Activated gamma-delta T cell treated with anti-CD3 and anti-CD28 coated beads, Interleukin-2, amount 50 U/mL, for 16 hours (primary cell): ENCODE measurements at places on chromosomes 6 and 20.

GRCh38 chr6:151240791-151241642 lies 1.2 kb downstream of the AKAP12 start:
- no peak for DNase-seq

- DNase-seq, result no peak
These were observed 84.1 kb downstream of the SLC23A2 start for GRCh38 chr20:4916971-4917881.

- no peak for DNase-seq
These were observed 12.5 kb upstream of the THBD start for GRCh38 chr20:23061734-23062561.

DNA sequence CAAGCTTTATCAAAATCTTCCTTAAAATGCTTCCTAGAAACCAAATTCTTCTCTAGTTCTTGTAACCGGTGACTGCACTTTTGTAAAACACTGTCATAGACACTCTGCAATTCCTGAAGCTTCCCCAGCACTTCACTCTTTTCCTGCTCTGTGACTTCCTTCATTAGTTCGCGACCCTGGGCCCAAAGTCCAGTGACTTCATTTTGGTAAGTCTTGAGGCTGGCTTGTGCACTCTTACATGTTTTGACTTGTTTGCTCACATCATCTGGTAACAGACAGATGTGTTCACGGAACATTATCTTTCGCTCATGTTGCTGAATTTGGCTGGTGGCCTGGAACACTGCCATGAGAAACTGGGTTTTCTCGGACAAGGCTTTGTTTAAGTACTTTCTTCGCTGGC lies 306.2 kb downstream of the SYNE1 start:
- DNase-seq, result no peak

GRCh38 chr6:112626468-112627082 lies 279.4 kb downstream of the RFPL4B start:
- no peak for DNase-seq

GRCh38 chr6:156416391-156416790 lies 360.8 kb upstream of the ARID1B start:
- DNase-seq, result no peak

DNA sequence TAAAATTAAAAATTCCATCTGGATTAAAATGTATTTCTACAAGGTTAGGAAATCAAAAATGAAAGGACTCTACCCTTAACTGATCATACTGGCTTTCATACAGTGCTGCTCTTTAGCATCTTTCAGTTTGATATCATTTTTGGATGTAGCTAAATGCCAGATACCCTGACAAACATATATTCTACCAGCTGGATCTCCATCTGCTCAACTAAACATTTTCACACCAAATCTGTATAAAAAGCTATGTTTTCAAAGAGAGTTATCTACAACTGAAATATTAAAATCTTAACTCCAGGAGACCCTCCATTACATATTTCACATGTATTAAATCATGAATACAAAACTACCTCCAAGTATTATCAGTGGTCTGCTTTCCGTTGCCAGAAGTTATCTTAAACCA lies 95.7 kb downstream of the EPHA7 start:
- DNase-seq, result no peak

- no peak for DNase-seq
These were observed 144.0 kb upstream of the THBS2 start for GRCh38 chr6:169397684-169398083.

DNA sequence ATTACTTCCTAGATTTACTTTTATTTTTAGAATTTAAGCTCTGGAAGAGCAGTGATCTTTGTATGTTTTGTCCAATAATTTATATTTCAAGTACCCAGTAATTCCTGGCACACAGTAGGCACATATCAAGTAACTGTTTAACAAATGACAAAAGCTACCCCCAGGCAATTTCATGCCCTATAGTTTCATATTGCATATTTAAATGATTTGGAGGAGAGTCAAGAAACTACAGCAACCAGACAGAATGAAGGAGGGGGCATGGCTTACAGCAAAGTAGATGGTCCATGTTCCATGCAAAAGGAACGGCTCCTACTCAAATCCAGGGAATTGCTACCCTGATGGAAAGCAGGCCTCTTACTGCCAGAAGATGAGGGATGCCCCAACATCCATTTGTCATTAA lies 113.5 kb downstream of the ARHGAP18 start:
- DNase-seq, result no peak

DNA sequence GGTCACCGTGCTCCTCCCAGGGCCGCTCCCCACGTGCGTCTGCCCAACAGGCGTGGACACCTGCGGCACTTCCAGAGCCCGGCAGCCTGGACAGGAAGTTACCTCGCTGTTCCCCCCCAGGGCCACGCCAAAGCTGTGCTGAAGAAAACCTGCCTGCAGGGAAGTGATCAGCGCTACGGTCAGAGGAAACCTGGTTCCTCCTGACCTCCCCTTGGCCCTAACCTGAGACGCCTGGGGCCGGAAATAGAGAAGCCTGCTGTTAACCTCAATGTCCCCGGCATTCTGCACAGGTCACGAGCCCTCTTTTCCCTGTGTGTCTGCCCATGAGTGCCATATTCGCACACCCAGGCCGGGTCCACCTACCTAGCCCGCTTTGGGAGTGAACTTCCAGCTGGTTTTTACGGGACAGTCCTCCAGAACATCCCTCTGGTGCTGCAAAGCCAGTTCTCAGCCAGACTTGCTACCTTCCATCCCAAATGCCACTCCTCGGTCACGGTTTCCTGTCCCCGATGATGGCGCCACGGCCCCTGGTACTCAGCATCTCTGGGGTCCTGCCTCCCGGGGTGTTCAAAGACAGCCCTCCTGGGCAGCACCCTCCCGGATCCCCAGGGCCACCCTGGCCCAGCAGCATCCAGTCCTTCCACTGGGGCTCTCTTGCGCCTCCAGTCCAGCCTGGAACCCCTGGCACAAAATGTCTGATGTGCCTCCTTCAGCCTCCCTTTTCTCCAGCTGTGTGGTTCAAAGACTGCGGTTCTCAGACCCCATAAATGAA lies 12.0 kb upstream of the IRF4 start:
- DNase-seq, result no peak

DNA sequence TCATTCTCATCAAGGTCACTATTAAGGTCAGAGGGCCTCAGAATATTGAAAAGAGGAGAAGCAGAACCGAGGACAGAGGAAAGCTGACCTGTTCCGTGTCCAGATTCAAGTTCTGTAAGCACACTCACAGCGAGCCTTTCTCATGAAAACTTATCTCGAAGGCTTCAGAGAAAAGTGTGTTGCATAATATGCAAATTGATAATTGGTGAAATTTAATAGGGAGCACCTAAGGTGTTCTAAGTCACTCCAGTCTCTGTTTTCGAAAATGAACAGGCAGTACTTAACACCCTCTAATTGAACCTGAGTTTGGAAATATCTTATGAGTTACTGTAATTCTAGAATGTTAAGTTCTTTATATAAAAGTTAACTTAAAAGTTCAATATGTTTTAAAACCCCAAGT lies 181.2 kb upstream of the PDE10A start:
- no peak for DNase-seq

- no peak for DNase-seq
These were observed 87.8 kb downstream of the L3MBTL3 start for GRCh38 chr6:130105996-130106704.
